ENCODE measurements at places on chromosomes 2 and 18.

DNA sequence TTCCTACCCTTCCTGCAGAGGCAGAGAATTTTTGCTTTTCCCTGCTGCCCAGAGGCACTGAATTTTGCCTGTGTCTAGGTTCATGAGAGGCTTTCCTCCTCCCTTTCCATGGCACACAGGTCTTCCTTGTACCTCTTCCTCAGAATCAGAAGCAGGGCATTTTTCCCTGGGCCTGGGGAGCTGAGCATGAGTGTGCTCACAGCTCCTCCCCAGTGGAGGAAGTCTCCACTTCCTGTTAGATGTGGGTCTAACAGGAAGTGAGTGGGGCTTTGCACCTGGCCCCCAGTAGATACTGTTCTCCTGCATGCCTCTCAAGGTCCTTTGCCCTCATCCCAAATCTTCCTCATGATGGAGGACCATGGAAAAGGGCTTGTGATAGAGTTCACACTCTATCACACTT, 297.2 kb upstream of the FIGN start:
- H3K4me1 ChIP-seq, result no peaks in the 10 kb centered on the region
- no peak for DNase-seq
- H3K27ac ChIP-seq, result no peak overlapping the region
- no peaks in the 10 kb centered on the region for H3K36me3 ChIP-seq
- no peak overlapping the region for H3K4me3 ChIP-seq

DNA sequence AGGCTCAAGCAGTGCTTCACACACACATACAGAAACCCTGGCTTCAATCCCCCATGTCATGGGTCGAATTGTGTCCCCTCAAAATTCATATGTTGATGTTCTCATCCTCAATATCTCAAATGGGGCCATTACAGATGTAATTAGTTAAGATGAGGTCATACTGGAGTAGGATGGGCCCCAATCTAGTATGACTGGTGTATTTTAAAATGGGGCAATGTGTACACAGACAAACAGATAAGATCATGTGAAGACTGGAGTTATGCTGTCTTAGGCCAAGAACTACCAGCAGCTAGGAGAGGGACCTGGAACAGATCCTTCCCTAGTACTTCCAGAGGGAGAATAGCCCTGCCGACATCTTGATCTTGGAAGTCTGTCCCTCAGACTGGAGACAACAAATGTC, 167.7 kb downstream of the MYO3B start:
- no peak overlapping the region for H3K4me3 ChIP-seq
- H3K27me3 ChIP-seq, result no peaks in the 10 kb centered on the region
- DNase-seq, result no peak
- no peaks in the 10 kb centered on the region for H3K4me1 ChIP-seq
- H3K27ac ChIP-seq, result no peak overlapping the region

GRCh38 chr2:71821856-71822255, 325.8 kb downstream of the CYP26B1 start:
- H3K27me3 ChIP-seq, result no peaks in the 10 kb centered on the region
- no peak overlapping the region for H3K27ac ChIP-seq
- DNase-seq, result no peak
- no peak overlapping the region for H3K4me3 ChIP-seq
- no peaks in the 10 kb centered on the region for H3K4me1 ChIP-seq

GRCh38 chr2:231260442-231261208, 62.2 kb downstream of the ARMC9 start:
- no peaks in the 10 kb centered on the region for H3K27me3 ChIP-seq
- no peaks in the 10 kb centered on the region for H3K4me1 ChIP-seq
- DNase-seq, result no peak
- H3K36me3 ChIP-seq, result no peaks in the 10 kb centered on the region
- H3K4me3 ChIP-seq, result no peak overlapping the region
- no peak overlapping the region for H3K27ac ChIP-seq

DNA sequence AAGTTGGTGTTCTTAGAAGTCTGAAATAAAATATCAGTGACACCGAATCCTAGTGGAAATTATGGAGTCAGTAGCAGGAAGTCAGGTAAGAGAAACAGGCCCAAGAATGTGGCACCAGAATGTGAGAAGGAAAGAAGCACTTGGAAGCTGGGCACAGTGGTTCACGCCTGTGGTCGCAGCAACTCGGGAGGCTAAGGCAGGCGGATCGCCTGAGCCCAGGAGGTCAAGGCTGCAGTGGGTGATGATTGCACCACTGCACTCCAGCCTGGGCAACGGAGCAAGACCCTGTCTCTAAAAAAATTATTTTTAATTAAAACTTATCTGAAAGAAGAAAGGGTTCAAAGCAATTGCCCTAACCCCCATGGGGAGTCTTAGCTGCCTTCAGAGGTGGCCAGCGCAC, 268.3 kb upstream of the SALL3 start:
- no peaks in the 10 kb centered on the region for H3K36me3 ChIP-seq
- H3K27ac ChIP-seq, result no peak overlapping the region
- H3K4me3 ChIP-seq, result no peak overlapping the region
- H3K27me3 ChIP-seq, result no peaks in the 10 kb centered on the region

DNA sequence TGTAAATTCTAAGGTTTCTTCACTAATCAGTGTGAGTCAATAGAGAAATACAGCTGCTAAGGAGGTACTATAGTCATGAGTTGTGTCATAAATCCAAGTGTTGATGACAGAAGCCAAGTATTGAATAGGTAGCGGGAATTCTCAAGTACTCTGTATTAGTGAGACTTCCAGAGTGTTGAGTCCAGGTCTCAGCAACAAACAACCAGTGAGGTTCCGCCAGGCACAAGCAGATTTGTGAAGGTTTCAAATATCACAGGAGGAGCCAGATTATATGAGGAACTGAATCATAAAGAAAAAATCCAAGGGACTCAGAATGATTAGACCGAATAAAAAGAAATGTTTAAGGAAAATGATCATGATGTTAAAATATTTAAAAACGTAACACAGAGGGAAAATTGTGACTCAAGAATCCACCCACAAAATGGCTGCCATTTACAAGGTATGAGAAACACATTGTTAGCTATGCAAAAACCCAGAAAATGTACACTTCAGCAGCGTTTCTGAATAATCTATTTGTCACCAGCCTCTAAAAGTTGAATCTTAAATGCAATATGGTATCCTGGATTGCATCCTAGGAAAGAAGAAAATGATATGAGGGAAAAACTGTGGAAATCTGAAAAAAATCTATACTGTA, 27.3 kb upstream of the EVA1A start:
- DNase-seq, result no peak
- no peaks in the 10 kb centered on the region for H3K27me3 ChIP-seq
- no peak overlapping the region for H3K4me3 ChIP-seq
- H3K36me3 ChIP-seq, result no peaks in the 10 kb centered on the region

- no peaks in the 10 kb centered on the region for H3K27me3 ChIP-seq
- no peak overlapping the region for H3K4me3 ChIP-seq
These were observed 117.1 kb upstream of the BOD1L2 start for GRCh38 chr18:57029761-57030160.

- H3K4me1 ChIP-seq, result no peaks in the 10 kb centered on the region
- no peaks in the 10 kb centered on the region for H3K36me3 ChIP-seq
- no peak for DNase-seq
- H3K27me3 ChIP-seq, result no peaks in the 10 kb centered on the region
These were observed 100.0 kb downstream of the WDSUB1 start for GRCh38 chr2:159186462-159186861.

DNA sequence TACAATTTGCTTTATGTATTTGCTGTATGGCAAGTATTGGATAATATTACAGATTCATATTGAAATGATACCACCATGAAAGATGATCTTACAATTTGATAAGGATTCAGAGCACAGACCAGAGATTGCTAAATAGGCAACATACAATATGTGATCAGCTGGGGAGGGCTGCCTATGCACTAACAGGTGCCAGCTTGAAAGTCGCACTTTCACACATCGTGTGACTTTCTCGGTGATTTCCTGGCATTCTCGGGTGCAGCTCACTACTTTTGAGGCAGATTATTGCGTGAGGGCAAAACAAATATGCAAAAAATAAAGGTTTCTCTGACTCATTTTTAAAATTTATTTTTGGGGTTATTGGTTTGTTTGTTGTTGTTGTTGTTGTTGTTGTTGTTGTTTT, 36.0 kb downstream of the RBMS1 start:
- H3K4me1 ChIP-seq, result no peaks in the 10 kb centered on the region
- DNase-seq, result no peak
- H3K27ac ChIP-seq, result no peak overlapping the region
- H3K36me3 ChIP-seq, result no peaks in the 10 kb centered on the region

DNA sequence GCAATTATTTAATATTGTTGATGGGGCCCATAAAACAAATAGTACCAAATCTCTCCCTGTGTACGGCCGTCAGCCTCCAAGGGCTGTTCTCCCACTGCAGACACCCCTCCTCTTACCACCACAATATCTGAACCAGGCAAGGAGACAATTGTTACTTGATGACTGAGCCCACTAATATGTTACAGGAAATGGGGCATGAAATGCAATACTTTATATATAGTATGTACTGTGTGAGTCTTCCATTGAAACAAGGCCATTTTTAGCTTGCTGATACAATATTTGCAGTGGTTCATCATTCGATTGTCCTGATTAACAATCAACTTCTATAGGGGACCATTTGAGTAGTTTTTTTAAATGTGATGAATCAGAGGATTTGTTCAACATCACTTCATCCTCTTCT, 307.3 kb downstream of the GBX2 start:
- H3K36me3 ChIP-seq, result no peaks in the 10 kb centered on the region
- H3K27me3 ChIP-seq, result no peaks in the 10 kb centered on the region
- DNase-seq, result no peak
- no peak overlapping the region for H3K4me3 ChIP-seq

- DNase-seq, result no peak
- H3K27ac ChIP-seq, result no peak overlapping the region
- no peak overlapping the region for H3K4me3 ChIP-seq
These were observed 96.9 kb upstream of the NABP1 start for GRCh38 chr2:191581003-191581402.

DNA sequence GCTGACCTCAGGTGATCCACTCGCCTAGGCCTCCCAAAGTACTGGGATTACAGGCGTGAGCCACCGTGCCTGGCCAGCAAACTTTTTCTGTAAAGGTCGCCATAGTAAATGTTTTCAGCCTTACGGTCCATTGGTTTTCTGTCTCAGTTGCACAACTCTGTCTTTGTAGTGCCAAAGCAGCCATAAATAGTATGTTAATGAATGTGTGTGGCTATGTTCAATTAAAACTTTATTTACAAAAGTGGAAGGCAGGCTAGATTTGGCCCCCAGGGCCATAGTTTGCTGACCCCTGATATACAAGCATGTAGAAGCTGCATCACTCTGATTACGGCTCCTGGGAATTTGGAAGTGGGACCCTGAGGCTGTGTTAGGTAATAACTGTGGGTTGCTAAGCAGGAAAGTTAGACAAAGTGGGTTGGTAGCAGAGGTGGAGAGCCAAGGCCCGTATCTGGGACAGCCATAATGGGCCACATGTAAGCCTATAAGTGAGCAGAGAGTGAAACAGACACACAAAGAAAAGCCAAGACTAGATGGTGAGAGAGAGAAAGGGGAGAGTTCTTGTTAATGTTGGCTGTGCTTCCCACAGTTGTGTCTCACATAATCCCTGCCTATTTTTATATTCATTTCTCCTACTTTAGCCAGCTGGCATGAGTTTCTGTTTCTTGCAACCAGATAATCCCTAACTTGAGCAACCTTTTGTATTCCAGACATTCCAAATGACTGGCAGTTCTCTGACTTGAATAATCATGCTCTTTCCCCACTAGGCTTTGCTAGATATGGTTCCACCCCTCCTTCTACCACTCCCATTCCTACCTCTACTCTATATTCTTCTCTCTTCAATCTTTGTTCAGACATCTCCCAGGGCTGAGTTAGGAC, 223.3 kb upstream of the STON1 start:
- H3K27ac ChIP-seq, result no peak overlapping the region
- H3K4me3 ChIP-seq, result no peak overlapping the region
- DNase-seq, result no peak
- H3K36me3 ChIP-seq, result no peaks in the 10 kb centered on the region

- H3K4me3 ChIP-seq, result no peak overlapping the region
- H3K4me1 ChIP-seq, result no peaks in the 10 kb centered on the region
- no peaks in the 10 kb centered on the region for H3K27me3 ChIP-seq
- DNase-seq, result no peak
- no peaks in the 10 kb centered on the region for H3K36me3 ChIP-seq
These were observed 14.3 kb upstream of the TANC1 start for GRCh38 chr2:158953926-158954763.

DNA sequence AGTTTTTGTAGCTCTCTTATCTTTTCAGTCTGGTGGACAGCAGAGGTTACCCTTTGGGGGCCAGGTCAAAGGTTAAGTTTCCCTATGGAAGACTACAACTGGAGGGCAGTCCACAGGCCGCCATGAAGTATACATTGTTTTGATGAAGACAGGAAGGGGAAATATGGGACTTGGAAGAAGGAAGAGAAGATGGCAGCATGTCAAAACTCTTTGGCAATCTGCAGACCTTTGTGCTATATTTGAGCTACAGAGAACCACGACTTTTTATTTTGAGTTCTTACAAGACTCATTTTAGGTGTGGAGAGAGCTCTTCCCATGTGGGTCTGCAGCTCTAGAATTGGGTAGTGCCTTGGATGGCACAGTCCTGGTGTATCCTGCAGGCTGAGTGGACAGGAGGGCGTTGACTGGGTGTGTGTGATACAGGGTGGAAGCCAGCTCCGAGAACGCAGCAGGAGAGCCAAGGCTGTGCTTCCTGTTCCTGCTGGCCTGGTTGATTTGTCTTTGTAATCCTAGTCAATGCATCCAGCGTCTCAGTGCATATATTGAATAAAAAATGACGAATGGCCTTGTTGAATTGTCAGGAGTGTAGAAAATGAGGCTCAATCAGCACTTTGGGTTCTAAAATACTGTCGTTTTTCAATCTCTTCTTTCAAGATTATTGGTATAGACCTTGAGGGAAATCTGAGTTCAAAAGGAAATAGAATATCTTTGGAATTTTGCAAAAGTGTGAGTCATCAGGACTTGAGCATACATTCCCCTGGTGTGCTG, 11.5 kb downstream of the ITGA6 start:
- H3K4me1 ChIP-seq, result peaks cover 11% of the 10 kb centered on the region
- peaks cover 2% of the 10 kb centered on the region for H3K36me3 ChIP-seq
- no peak overlapping the region for H3K27ac ChIP-seq
- DNase-seq, result no peak
- no peak overlapping the region for H3K4me3 ChIP-seq
- no peaks in the 10 kb centered on the region for H3K27me3 ChIP-seq

GRCh38 chr2:54881759-54882158, 158.3 kb downstream of the EML6 start:
- no peaks in the 10 kb centered on the region for H3K36me3 ChIP-seq
- no peak for DNase-seq
- H3K4me1 ChIP-seq, result no peaks in the 10 kb centered on the region

GRCh38 chr18:59182673-59183072, 37.3 kb upstream of the GRP start:
- no peak overlapping the region for H3K4me3 ChIP-seq
- H3K27me3 ChIP-seq, result no peaks in the 10 kb centered on the region
- no peak overlapping the region for H3K27ac ChIP-seq
- DNase-seq, result no peak
- H3K36me3 ChIP-seq, result no peaks in the 10 kb centered on the region

- no peaks in the 10 kb centered on the region for H3K27me3 ChIP-seq
- no peak overlapping the region for H3K27ac ChIP-seq
- no peak for DNase-seq
These were observed 31.2 kb downstream of the USP37 start for GRCh38 chr2:218536804-218537494.

Data from iPS DF 6.9 (cell line).